ENCODE measurements at places on chromosomes 3 and 15.

- DNase-seq = no peak
Observed at GRCh38 chr3:135056084-135056730, 261.1 kb downstream of the EPHB1 start.

- DNase-seq = no peak
Observed at GRCh38 chr3:156158656-156159295, 38.4 kb downstream of the KCNAB1 start.

GRCh38 chr3:4736284-4736861, 242.9 kb upstream of the BHLHE40 start:
- DNase-seq = no peak

GRCh38 chr15:59152694-59153450, 47.9 kb downstream of the CCNB2 start:
- DNase-seq = peak; percentile 1

- no peak for DNase-seq
Observed at GRCh38 chr15:87345961-87346360, 910.6 kb downstream of the NTRK3 start.

GRCh38 chr3:30443756-30444673, 162.4 kb upstream of the TGFBR2 start:
- no peak for DNase-seq

- DNase-seq = no peak
Observed at GRCh38 chr3:38636881-38637280, 12.6 kb downstream of the SCN5A start.

- no peak for DNase-seq
Observed at GRCh38 chr15:39243396-39243795, 337.5 kb upstream of the THBS1 start.

- DNase-seq = no peak
Observed at GRCh38 chr15:55764398-55764797, 21.4 kb upstream of the PRTG start.

DNA sequence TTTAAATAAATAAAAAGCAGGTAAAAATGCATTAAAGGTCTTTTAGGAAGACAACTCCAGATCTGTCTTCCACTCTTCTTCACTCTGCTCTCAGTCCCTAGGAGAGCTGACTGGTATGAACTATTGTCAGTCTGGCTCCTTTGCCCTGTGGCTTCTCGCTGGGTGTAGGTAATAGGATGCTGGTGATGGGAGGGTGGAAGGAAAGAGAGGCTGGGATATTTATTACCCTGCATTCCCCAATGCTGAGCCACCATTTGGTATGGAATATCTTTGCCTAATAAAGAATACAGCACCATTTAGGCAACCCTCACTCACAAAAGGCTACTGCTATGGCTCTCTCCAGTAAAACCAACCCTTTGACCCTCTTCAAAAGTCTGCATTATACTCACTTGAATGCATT, 326.9 kb downstream of the CNTN3 start:
- DNase-seq = no peak

DNA sequence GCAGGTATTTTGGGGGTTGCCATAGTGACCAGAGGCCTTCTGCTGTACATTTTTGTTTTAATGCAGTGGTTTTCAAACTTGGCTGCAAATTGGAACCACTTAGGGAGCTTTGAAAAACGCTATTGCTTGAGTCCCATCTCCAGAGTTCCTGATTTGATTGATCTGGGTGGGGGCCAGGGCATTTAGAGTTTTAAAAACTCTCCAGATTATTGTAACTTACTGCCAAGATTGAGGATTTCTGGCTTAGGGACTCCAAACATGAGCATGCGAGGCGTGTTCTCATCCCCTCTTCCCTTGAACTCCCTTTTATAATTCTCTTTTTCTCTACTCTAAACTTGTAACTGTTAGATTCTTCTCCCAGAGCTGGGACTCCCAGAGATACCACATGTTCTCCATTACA, 340.8 kb upstream of the SUCLG2 start:
- no peak for DNase-seq
